ENCODE measurements at places on chromosomes 7 and 10.

GRCh38 chr10:59460601-59461000 is 98.3 kb upstream of the FAM13C start:
- no peak for DNase-seq

- no peak for DNase-seq
These were observed 61.0 kb upstream of the TMEM248 start for GRCh38 chr7:66859794-66860645.

DNA sequence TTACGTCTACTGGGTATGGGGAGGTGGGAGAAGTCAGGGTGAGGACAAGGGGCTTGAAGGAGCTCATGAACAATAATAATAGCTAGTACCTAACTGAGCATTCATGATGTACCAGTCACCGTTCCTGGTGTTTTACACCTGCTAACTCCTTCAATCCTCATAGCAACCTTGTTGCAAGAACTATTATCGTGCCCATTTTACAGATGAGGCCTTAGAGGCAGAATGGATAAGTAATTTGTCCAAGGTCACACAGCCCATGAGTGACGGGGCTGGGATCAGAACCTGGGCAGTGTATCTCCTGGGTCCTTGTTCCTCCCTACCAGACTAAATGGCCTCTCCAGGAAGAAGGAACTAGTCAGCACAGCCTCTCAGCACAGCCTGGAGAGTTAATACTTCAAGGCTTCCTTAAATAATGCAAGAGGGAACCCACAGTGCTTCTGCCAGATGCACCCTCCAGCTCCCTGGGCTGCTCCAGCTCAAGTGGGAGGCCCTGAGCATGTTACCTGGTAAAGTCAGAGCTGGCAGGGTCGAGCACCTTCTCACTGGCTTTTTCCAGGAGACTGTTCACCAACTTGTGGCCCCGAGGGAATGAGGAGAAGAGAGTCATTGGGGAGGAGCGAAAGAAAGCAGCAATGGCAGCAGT is 28.8 kb downstream of the RRP12 start:
- no peak for DNase-seq

GRCh38 chr10:49593998-49594397 is 16.1 kb upstream of the SLC18A3 start:
- no peak for DNase-seq

- no peak for DNase-seq
These were observed 315.0 kb downstream of the CRPPA start for GRCh38 chr7:16106300-16106699.

DNA sequence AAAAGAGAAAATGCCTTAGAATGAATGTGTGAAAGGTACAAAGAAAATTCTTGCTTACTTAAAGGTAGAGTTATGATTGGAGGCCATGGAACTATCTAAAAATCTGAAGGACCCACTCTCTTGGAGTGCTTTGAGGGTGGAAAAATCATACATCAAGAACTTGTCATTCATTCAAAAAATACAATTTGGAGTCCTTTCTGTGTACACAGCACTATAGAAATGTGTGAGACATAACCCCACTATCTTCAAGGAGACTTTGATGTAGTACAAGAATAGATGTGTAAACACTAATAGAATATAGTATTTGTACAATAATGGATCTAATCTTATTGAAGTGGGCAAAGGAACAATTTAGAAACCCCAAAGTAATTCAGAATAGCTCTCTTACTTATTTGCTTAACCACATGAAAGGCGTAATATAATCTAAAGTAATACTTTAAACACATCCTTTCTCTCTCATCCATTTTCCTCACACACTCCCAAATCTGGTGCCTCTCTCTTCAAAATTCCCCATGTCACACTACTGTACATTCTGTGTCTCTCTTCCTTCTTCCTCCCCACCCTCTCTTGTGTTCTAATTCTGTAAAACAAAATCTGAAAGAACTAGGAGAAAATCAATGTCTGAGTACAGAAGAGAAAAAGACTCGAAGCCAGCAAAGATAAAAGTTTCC is 166.7 kb downstream of the DNAJB9 start:
- DNase-seq = no peak

GRCh38 chr10:3720228-3721019 is 64.6 kb downstream of the KLF6 start:
- DNase-seq = no peak

GRCh38 chr7:101154693-101155102 is 422 bp downstream of the AP1S1 start:
- no peak for DNase-seq

DNA sequence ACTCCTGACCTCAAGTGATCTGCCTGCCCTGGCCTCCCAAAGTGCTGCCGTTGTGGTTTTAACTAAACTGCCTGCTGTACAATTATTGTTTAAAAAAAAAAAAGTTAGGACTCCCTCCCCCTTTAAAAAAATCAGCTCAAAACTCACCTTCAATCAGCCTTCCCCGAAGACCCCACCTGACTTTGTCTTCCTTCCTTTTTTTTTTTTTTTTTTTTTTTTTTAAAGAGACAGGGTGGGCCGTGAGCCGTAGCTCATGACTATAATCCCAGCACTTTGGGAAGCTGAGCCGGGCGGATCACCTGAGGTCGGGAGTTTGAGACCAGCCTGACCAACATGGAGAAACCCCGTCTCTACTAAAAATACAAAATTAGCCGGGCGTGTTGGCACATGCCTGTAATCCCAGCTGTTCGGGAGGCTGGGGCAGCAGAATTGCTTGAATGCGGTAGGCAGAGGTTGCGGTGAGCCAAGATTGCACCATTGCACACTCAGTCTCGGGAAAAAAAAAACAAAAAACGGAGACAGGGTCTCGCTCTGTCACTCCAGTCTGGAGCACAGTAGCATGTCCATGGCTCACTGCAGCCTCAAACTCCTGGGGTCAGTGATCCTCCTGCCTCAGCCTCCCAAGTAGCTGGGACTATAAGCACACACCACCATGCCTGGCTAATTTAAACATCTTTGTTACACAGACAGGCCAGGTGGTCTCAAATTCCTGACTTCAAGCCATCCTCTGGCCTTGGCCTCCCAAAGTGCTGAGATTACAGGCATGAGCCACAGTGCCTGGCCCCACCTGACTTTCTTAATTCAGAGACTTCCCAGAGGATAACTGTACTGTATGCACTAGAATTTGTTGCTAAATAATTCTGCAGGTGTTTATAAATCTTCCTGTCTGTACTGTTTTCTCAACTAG is 3.2 kb downstream of the FIS1 start:
- DNase-seq = no peak

Data from naive thymus-derived CD4-positive, alpha-beta T cell (primary cell).